ENCODE measurements at places on chromosomes 5 and 9. TPM values are rescaled to one million over a fixed set of nuclear protein-coding genes. Genes with fewer than 3 reads are reported as not detected.

DNA sequence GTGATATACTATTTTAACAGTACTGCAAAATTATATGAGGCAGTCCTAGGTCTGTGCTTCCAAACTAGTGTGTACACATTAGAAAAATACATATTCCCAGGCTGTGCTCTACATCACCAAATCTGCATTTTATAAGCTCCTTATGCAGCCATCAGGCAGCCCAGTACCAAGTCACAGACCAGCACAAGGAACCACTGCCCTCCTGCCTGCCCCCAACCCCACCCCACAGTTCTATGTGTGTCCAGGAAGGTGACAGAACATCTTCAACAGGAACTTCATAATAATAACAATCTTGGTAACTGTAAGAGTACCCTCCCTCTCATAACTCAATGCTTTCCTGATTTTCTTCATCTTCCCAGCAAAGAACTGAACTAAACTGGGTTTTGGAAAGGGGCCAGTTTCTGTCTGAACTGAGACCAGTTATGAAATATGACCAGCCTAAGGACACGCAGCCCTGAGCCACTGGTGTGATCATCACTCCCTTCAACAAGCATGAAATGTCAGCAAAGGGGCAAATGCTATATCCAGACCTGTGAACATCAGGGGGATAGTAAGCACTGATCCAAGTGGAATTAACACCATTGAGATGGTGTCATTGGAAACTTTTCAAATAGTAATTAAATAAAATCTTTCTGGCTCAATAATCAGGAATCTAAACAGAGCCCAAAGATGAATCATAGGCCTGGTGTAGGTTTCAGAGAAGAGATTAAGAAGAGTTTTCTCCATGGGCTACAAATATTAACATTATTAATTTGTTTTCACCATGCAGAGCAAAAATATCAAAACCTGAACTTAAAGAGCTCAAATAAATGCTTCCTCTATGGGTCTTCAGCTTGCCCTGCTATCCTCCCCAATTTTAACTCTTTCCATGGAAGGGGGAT lies 82.1 kb downstream of the DPYSL3 start:
- no peak for DNase-seq
- H3K4me1 ChIP-seq: peaks cover 13% of the 10 kb centered on the region
- H3K27ac ChIP-seq: no peak overlapping the region
- no peaks in the 10 kb centered on the region for H3K27me3 ChIP-seq
- no peak overlapping the region for H3K4me3 ChIP-seq
- H3K36me3 ChIP-seq: peaks cover 10% of the 10 kb centered on the region

- no peaks in the 10 kb centered on the region for H3K27me3 ChIP-seq
- peaks cover 18% of the 10 kb centered on the region for H3K4me1 ChIP-seq
- no peak for DNase-seq
- H3K36me3 ChIP-seq: peaks cover 1% of the 10 kb centered on the region
Measured at GRCh38 chr9:133122935-133123611, 2.0 kb upstream of the RALGDS start.

- H3K4me3 ChIP-seq: peak overlapping the region; percentile 92
- H3K36me3 ChIP-seq: peaks cover 6% of the 10 kb centered on the region
- H3K27me3 ChIP-seq: no peaks in the 10 kb centered on the region
- DNase-seq: peak; percentile 65
- H3K4me1 ChIP-seq: peaks cover 17% of the 10 kb centered on the region
Measured at GRCh38 chr5:80408484-80409366, 861 bp downstream of the ZFYVE16 start.

GRCh38 chr5:113437111-113437510 lies 2.3 kb upstream of the TSSK1B start:
- H3K4me3 ChIP-seq: no peak overlapping the region
- no peak for DNase-seq
- no peak overlapping the region for H3K27ac ChIP-seq

DNA sequence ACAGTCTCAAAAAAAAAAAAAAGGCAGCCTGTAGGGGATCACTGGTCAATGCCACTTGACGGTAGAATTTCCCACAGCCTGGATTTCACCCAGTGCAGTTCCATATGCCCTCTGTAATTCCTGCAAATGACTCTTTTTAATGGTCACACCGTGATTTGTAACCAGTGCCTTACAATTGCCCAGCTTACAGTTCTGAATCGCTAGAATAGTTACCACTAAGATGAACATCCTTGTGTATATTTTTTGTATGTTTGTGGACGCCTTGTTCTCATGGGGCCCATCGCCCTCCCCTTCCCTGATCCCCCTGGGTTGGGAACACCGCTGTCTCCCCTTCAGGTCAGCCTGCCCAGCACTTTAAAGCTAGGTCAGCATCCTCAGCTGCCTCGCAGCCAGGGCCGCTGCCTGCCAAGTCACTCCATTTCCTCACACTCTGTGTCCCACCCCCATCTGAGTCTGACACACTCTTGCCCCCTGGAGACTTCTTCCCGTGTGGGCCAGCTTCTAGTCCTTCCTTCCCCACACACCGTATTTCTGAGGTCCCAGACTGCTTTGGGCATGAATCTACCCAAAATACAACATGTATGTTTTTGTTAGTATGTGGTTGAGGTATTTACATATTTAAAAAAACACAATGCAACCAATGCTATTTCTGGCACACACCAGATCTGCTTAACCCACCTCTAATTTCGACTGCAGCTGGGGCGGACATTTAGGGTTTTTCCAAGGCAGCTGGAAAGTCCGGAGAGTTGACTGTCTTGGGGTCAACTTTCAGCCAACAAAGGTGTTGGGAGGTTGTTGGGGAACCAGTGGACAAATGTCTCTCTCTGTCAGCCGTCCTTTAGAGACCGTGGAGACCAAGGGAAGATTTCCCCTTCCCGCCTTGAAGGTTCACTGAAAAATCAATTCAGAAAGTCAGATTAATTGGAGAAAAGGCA lies 120.5 kb upstream of the NEK6 start:
- no peaks in the 10 kb centered on the region for H3K36me3 ChIP-seq
- no peak overlapping the region for H3K27ac ChIP-seq
- no peak for DNase-seq
- H3K27me3 ChIP-seq: peaks cover 36% of the 10 kb centered on the region

GRCh38 chr5:99724732-99725290 lies 796.0 kb upstream of the CHD1 start:
- DNase-seq: no peak
- H3K27me3 ChIP-seq: no peaks in the 10 kb centered on the region
- peaks cover 21% of the 10 kb centered on the region for H3K4me1 ChIP-seq
- no peak overlapping the region for H3K27ac ChIP-seq

The VDAC1 gene
- 123 TPM for total RNA-seq

DNA sequence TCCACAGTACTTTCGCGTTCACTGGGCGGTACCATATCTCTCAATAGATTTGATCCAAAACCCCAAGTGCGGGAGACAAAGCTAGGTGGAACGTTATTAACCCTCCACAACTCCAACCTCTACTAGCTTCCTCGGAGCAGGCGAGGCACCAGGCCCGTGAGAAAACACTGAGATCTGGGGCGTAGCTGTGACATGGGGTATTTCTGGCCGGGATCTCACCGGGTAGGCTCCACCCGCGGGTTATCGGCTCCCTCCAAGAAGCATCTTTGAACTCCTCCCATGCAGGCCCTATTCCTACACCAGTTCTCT lies 350 bp upstream of the SLC25A46 start:
- peak overlapping the region; percentile 95 for H3K4me3 ChIP-seq
- H3K27me3 ChIP-seq: peaks cover 8% of the 10 kb centered on the region
- DNase-seq: peak; percentile 14
- H3K36me3 ChIP-seq: no peaks in the 10 kb centered on the region
- peak overlapping the region; percentile 92 for H3K27ac ChIP-seq
- peaks cover 10% of the 10 kb centered on the region for H3K4me1 ChIP-seq

All from progenitor cell of endocrine pancreas (in vitro differentiated cells).